ENCODE measurements at places on chromosomes 3 and 15.

- no peak overlapping the region for H3K4me3 ChIP-seq
- no peak overlapping the region for H3K27ac ChIP-seq
- H3K4me1 ChIP-seq = no peaks in the 10 kb centered on the region
- DNase-seq = no peak
- no peaks in the 10 kb centered on the region for H3K27me3 ChIP-seq
- no peaks in the 10 kb centered on the region for H3K36me3 ChIP-seq
These were observed 769.4 kb upstream of the GOLIM4 start for GRCh38 chr3:168865022-168865551.

- no peak overlapping the region for H3K4me3 ChIP-seq
- H3K27ac ChIP-seq = no peak overlapping the region
- H3K4me1 ChIP-seq = no peaks in the 10 kb centered on the region
- DNase-seq = no peak
- H3K27me3 ChIP-seq = no peaks in the 10 kb centered on the region
These were observed 10.0 kb downstream of the SEC61A1 start for GRCh38 chr3:128062033-128062745.

GRCh38 chr15:90106522-90107117 lies 4.4 kb upstream of the IDH2 start:
- DNase-seq = no peak
- no peaks in the 10 kb centered on the region for H3K36me3 ChIP-seq
- no peaks in the 10 kb centered on the region for H3K27me3 ChIP-seq
- H3K27ac ChIP-seq = no peak overlapping the region
- peaks cover 6% of the 10 kb centered on the region for H3K4me1 ChIP-seq
- H3K4me3 ChIP-seq = no peak overlapping the region

DNA sequence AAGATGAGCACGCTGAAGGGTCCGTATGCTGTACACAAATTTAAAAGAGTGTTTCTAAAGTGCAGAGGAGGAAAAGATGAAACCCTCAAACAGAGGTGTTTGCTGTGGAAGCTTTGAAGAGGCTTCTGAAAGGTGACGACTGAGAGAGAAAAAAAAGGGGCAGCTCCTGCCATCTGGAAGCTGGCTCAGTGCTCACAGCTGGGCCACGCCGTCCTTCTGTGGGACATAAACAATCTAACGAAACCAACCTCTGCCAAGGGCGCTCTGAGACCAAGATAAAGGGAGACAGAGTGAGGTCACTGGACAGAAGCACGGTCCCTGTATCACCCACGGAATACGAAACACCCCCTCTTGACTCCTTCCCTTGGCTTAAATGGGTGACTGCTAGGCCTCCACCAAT lies 96.3 kb upstream of the SLC6A6 start:
- H3K36me3 ChIP-seq = no peaks in the 10 kb centered on the region
- no peaks in the 10 kb centered on the region for H3K4me1 ChIP-seq
- H3K27ac ChIP-seq = no peak overlapping the region
- no peak overlapping the region for H3K4me3 ChIP-seq
- peaks cover 3% of the 10 kb centered on the region for H3K27me3 ChIP-seq

- H3K4me3 ChIP-seq = no peak overlapping the region
- H3K4me1 ChIP-seq = no peaks in the 10 kb centered on the region
- DNase-seq = no peak
- H3K36me3 ChIP-seq = no peaks in the 10 kb centered on the region
These were observed 37.5 kb downstream of the TPM1 start for GRCh38 chr15:63079947-63080626.

DNA sequence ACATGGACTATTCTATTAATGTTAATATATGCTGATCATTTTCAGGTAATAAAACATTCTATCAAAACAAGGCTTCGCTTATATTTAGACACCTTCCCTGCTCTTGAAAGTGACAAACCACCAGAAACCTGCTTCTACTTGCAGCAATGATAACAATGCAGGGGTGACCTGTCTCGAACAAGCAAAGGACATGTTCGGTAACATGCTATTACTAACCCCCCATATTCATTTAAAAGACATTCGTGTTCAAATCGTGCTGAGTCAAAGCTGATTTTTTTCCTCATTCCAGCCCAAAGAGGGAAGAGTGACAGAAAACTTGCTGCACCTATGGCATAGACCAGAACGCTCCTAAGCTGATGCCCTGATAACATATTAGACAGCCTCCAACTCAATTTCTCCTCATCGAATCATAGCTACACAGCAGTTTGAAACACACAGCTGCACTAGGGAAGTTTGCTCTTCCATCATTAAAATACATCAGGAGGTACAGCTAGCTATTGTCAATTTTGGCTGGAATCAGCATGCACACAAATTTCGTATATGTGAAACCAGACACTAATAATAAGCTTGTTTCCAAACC lies 341.5 kb downstream of the FOXP1 start:
- H3K27ac ChIP-seq = no peak overlapping the region
- DNase-seq = no peak
- no peaks in the 10 kb centered on the region for H3K27me3 ChIP-seq

Measured in CD4-positive, CD25-positive, alpha-beta regulatory T cell (primary cell).